ENCODE measurements at places on chromosomes 13 and 19. TPM values are rescaled to one million over a fixed set of nuclear protein-coding genes. Genes with fewer than 3 reads are reported as not detected.

TNNT1 gene
- total RNA-seq: 12.3 TPM

SULT2A1 gene
- total RNA-seq: not detected

MEIOSIN gene
- total RNA-seq: not detected

ZNF441 gene
- total RNA-seq: 2.6 TPM

MYH14 gene
- total RNA-seq: 43.9 TPM

ZNF565 gene
- 1.9 TPM for total RNA-seq

GIPR gene
- 3.7 TPM for total RNA-seq

CYP4F8 gene
- total RNA-seq: not detected

GSX1 gene
- total RNA-seq: not detected

CALR3 gene
- total RNA-seq: 0.78 TPM

RNF113B gene
- total RNA-seq: not detected

ZNF547 gene
- total RNA-seq: 0.56 TPM

GIPC3 gene
- not detected for total RNA-seq

Measured in airway epithelial cell (primary cell).